ENCODE measurements at places on chromosomes 3 and 15. TPM values are rescaled to one million over a fixed set of nuclear protein-coding genes. Genes with fewer than 3 reads are reported as not detected.

DNA sequence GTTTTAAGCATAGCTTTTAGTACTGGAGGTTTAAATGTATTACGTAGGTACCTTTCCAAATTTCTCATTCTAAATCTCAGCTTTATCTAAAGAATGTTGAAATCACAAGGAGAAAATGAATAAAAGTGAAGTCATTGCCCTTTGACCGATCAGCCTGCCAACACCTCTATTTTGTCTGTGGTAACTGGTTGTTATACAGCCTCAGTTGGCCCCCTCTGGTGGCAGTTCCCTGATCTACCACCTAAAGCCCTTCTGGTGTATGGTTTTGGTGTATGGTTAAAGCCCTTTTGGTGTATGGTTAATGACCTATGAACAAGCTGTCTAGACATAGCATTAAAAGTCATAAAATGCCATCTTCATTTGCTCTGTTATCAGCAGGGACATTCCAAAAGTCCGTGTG lies 378.2 kb upstream of the AZI2 start:
- peak; percentile 15 for DNase-seq

DNA sequence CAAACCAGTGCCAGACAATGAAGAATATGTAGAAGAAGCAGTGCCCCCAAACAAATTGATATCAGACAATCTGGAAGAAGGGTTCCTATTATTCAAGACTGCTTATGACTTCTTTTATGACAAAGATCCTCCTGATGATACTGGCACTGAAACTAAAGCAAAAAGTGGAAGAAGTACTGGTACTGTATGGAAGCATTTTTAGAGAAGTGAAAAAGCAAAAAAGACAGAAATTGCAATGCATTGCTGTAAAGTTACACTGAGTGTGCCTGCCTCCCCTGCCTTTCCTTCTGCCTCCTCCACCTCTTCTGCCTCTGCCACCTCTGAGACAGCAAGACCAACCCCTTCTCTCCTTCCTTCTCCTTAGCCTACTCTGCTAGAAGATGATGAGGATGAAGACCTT lies 167.6 kb downstream of the PLCL2 start:
- no peak for DNase-seq

- no peak for DNase-seq
Observed at GRCh38 chr3:115616461-115616860, 6.8 kb upstream of the GAP43 start.

MCF2L2 gene
- total RNA-seq: 25.6 TPM

GRCh38 chr3:124582196-124582595 lies 148.1 kb upstream of the UMPS start:
- DNase-seq: no peak

DNA sequence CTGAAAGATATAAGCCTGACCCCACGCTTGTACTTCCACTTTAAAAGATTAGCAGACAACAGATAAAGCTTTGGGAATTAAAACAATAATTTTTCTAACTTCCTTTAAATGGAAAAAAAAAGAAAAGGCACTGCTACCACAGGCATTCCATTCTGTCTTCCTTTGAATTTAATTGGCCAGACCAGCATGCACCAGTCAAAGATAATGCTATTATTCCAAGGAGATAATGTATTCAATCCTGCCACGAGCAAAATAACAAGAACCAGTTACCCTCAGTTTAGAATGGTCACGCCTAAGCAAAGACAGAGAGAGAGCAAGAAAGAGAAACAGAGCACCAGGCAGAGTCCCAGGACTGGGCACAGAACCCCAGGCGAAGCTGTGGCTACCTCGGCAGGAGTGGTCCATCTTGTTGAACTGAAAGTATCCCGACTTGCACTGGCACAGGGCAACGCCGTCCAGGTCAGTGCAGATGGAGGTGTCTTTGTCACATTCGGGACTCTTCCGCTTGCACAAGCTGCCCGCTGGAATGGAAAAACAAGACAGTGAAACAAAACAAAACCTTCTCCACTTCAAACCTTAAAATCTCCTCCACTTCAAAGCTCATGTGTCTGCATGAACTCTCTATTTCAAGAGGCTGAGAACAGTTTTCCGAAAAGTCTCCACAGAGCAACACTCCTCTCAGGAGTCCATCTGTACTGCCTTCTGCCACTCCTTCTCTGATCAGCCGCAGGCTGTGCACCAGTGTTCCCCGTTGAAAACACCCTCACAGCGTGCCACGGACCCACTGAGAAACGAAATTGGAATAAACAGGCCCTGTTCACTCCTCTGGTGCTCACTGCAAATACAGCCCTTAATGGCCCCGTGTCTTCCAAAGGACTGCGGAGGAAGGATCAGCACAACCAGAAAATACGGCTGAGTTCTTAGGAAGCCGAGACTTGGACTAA lies 58.2 kb downstream of the HEG1 start:
- no peak for DNase-seq

- DNase-seq: no peak
Observed at GRCh38 chr15:92934716-92935115, 34.6 kb downstream of the CHD2 start.

CDV3 gene
- 71.1 TPM for total RNA-seq
